Kidney (tissue), 22 donors: ENCODE measurements at places on chromosomes 6 and 20.
A peak's percentile ranks its signal among the peaks of the same experiment; 100 is the strongest.

DNA sequence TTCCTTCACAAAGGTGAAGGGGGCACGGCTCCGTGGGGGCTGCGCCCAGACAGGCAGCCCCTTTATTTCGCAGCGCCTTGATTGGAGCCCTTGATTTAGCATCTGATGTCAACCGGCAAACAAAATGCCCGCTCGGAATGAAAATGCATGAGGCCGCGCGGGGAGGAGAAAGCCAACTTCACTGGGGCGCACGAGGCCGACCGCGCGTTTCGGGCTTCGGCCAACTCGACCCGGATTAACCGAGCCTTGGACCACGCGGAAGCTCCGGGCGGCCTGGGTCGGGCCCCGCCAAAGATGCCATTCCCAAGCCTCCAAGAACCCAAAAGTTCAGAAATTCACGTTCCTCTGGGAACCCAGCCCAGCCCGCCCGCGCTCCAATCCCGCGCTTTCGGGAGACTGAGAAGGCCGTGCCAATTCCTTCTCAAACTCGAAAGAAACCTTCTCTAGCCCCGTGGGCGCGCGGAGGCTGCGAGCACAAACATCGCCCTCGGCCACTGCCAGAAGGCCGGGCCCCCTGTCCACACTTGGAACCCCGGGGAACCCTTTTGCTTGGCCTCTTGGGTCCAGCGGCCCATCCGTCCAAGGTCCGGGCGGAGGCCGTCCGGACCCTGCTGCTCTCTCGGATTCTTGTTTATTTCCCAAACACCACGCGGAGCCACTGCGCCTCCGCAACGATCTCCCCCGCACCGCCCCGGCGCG lies 879 bp upstream of the INSM1 start:
- DNase-seq, result no peak

DNA sequence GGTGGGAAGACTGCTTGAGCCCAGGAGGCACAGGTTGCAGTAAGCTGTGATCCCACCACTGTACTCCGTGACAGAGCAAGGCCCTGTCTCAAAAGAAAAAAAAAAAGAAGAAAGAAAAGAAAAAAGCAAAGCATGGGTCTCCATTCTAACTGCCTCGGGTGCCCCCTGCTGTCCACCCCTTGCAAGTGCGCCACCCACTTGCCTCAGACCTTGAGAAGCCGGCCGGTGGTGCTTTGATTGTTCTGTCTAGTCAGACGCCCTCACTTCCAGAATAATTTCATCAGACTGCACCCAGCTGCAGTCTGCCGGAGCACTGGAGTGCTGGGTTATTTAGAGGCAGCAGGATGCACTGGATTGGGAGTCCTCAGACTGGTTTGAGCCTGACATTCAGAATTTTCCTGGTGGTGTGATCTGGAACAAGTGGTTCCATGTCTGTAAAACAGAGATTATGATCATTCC lies 17.6 kb upstream of the TM9SF4 start:
- DNase-seq, result peak; percentile 91

GRCh38 chr6:108714766-108715414 lies 133.3 kb upstream of the ARMC2 start:
- DNase-seq, result no peak

GRCh38 chr6:7249946-7250643 lies 62.9 kb downstream of the SSR1 start:
- no peak for DNase-seq

- DNase-seq, result no peak
Observed at GRCh38 chr6:8507286-8507685, 71.9 kb upstream of the SLC35B3 start.

DNA sequence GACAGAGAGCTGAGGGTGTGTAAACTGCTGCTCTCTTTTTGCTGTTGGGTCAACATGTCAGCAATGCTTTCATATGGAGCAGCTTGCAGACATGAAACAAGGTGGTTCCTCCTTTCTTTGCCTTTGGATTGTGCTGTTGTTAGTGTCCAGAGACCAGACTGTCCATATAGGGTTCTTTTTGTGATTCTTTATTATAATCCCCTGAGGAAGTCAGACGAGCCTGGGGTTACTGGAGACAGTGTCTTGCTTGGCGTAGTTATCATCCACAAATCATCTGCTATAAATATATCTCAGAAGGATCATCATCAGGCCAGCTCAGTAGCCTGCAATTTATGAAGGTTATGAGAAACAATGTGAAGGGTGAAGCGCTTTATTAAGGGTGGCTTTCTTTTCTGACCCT lies 2.3 kb upstream of the ADGRB3 start:
- DNase-seq, result no peak

DNA sequence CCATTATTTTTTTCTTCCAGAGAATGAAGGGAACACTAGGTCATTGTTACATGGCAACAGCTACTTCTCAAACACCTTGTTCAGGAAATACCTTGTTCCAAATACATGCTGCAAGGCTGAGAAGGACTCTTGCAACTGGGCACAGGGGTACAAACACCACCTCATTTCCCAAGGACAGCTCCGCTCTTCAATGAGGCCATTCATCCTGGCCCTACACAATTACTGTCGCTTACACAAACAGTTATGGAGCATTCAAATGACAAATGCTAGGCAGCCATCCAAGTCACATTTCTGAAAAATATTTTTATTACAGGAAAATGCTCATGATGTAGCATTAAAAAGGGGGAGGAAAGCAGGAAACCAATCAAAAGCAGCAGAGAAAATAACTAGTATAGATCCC lies 611.9 kb downstream of the DHX35 start:
- peak; percentile 31 for DNase-seq
